ENCODE measurements at places on chromosomes 4 and X.
A peak's percentile ranks its signal among the peaks of the same experiment; 100 is the strongest.

DNA sequence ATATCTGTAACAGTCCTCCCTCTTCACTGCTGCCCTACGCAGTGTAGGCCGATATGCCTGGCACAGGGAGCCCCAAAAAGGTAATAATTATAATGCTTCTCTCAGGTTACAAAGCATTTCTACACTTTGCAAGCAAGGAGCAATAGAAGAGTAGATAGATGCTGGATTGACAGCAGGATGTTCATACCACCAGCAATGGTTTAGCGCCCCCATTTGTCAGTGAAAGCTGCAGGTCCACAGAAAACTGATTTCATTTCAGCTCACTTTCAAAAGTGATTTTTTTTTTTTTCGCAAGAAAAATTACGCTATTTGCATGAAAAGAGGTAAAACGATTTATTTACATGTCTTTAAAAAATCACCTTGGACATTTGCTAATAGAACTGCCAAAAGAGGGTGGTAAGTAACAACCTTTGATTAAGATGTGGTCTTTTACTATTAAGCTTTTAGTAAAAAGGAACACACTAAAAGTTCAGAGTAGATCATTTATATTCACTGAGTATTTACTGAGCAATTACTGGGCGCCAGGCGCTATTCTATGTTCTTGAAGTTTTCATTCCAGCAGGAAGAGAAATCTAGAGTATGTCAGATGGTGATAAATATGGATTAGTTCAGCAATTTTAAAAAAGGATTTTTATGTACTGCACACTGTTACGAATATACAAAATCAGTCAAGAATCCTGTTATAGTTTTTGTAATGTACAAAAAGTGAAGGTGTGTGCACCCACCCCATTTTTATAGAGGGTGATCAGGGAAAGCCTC is 34.4 kb downstream of the HPF1 start:
- no peak for DNase-seq

- DNase-seq = no peak
Observed at GRCh38 chrX:95435198-95435597, 1249.4 kb upstream of the DIAPH2 start.

DNA sequence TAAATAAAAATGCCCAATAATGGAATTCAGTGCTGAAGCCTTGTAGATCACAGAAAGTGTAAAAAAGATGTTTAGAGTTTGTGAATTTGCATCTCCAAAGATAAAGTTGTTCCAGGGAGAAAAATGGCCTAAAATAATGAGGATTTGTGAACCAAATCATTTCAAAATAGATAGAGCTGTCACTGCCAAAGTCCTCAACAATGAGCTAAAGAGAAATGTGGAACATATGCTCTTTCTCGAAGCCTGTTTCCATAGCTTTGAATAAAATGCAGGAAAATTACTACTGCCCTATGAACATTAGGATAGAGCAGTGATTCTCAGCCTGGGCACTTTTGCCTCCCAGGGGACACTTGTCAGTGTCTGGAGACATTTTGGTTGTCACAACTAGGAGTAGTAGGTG is 3.4 kb upstream of the AP1S2 start:
- no peak for DNase-seq

DNA sequence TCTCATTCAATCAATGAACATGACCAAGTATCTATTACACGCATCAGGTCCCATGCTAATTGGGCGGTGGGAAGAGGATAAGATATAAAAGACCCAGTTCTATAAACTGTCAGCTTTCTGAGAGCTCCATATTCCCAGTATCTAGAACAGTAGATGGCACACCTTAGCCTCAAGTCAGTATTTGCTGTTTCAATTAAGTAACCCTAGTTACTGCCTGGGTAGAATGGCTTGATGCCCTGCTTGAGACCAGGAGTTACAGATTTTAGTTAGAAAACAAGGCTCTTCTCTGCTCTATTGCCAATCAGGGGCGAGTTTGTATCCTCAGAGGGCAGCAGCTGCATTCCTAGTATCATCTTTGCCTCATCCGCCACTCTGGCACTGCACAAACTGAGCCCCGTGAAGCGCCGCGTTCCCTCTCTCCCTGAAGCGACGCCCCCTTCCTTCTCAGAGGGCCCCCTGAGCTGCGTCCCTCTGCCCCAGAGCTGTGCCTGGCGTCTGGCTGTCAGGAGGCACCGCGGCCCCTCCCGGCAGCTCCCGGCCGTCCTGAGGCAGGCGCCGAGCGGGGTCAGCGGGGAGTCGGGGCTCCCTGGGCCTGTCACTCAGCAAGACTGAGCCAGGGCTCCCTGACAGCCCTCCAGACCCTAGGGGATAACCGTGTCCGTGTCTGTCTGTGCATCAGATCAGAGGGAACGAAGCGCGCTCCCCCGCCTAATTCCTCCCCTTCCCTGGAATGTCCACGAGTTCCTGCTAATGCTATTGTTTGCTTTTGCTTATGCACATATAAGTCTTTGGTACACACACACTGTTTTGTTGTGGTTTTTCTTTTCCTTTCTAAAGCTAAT is 212.4 kb upstream of the TTC29 start:
- no peak for DNase-seq

DNA sequence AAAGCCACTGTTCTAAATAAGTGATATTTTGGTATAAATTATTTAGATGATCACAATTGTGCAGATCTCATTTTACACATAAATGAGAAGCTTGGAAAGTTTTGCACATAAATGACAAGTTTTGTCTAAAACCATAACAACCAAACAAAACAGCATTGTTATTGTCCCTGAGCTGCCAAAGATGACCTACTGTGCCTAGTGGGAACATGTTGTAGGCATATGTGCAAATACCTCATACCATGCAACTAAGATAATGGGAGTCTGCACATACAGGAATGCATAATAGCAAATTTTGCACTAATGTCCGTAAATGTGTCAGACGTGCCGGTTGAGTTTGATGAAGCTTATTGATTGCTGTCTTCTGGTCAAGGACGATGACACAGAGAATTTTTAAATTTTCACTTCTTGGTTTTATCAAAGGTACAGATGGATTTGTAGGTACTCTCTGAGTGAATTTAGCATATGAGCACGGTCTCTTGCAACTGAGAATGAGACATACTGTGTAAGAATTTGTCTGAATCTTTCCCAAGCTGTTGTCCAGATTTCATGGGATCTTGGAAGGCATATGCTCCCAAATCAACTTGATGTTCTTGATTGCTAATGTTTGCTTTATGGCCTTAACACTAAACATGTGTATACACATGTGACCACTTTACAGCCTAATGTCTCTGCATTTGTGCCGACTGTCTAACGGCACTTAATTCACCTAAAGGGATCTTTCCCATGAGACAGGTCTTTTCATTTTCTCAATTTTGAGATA is 1133.5 kb downstream of the FAT4 start:
- no peak for DNase-seq

DNA sequence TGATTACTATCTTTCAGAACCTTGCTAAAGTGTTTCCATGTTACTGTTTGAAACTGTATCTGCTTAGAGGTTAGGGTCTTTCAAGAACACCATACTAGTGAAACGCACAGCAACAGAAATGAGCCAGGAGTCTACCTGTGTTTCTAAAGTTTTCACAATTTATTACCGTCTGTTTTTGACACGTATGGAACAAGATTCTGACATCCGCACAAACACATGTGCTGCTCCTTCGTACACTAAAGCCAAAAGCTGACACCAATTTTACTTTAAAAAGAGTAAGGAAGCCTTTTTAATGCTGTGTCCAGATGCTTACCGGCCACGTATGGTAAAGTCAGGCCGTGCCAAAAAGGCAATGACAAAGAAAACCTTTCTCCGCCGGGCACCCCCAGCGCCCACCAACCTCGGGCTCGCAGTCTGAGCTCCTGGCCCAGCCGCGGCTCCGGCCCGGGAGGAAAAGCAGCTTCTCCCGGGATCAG is 532 bp downstream of the RPS4X start:
- DNase-seq = no peak

DNA sequence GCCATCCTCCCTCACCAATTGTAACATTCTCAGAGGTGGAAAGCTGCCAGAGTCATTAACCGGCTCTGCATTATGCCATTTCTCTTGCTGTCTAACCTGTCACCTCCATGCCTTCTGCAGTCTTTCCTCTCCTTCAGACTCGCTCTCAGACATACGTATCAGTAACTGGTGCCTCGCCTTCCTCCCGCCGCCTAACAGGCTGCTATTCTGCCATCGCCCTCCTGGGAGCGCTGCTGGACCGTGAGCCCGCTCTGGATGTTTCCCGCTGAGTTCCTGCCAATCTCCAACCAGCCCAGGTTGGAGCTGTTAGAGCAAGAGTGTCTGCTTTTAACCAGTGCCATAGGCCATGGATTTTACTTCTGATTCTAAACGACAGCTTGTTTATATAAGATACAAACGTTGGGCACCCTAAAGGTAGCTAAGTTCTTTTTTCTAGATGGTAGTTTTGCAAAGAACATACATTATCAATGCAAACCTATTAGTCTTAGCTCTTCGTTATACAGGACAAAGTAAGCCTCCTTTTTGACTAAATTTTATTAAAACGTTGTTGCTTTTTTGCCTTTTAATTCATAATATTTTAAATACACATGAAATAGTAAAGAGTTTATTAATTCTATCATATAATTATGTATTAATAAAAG is 59.5 kb upstream of the NEIL3 start:
- peak; percentile 42 for DNase-seq

DNA sequence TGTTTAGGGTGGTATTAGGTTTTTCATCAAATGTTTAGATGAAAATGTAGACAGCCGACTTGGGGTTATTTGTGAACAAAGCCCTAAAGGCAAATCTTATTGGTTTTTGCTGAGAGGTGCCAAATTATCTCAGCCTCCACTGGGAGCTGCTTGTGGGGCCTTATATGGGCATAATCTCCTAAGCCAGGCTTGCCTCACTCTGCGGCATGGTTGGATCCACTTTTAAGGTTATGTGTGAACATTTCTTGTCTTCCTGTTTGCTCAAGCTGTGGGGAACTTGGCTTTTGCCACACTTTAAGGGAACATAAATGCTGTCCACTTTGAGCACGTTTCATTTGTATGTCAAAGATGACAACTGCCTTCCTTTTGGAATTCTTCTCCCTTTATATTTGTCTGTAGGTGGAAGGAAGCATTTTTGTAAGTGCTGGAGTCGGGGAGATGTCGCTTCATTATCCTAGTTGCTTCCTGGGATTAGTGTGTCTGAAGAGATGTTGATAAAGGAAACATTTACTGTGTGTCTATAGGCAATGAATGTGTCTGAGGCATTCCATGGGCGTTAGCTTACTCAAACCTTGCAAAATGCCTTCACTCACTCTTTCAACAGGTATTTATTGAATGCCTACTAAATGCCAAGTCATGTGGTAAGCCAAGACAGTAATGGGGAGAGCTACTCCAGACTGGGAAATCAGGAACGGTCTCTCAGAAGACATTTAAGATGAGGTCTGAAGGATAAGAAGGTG is 78.3 kb downstream of the SLC9A6 start:
- no peak for DNase-seq

DNA sequence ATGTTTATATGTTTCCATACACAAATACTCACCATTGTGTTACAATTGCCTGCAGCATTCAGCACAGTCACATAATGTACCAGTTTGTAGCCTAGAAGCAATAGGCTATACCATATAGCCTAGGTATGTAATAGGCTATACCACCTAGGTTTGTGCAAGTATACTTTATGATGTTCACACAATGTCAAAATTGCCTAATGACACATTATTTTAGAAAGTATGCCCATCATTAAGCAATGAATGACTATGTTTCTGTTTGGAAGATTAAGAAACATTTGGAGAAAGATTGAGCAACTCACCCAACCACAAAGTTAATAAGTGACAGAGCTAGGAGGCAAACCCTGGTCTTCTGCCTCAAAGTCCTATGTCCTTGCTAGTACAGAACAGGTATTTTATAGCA is 96.8 kb upstream of the GRIA3 start:
- no peak for DNase-seq

DNA sequence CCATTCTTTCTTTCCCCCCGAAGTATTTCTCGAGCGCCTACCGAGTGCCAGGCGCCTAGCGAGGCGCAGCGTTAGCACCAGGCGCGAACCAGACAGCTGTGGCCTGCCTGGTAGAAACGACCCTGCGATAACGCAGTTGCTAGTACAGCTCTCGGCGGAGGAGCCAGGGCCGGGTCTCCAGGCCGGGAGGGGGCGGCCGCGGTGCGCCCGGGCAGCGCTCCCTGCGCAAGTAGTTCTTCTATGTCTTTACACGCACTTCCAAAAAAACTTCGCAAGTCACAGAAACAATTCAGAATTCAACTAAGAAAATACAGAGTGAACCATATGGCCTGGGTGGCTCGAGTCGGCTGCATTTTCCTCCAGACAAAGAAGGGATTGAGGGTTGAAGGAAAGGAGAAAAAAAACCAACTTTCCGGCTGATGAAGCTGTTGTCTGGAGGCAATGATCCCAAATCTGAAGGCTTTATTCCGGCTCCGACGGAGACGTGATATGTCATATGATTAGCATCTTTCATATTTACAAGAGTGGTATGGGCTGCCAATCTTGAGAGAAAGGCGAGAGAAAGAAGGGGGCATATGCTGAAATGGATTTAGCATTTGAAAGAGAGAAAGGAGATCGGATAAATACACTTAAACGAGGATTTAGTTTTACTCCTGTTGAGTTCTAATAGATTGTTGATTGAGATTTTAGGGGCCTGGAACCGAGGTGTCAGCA is 7.2 kb upstream of the NEUROG2 start:
- no peak for DNase-seq

GRCh38 chrX:120242813-120243212 is 7.8 kb upstream of the ZBTB33 start:
- no peak for DNase-seq

GRCh38 chrX:153692611-153693156 is 5.0 kb downstream of the SLC6A8 start:
- no peak for DNase-seq

GRCh38 chrX:154478728-154479622 is at the start of gene LAGE3:
Gene LAGE3, minus strand, starts transcription at chrX:154479281. Its CDS starts 366 bp downstream, at chrX:154478915.
- DNase-seq = peak; percentile 91

DNA sequence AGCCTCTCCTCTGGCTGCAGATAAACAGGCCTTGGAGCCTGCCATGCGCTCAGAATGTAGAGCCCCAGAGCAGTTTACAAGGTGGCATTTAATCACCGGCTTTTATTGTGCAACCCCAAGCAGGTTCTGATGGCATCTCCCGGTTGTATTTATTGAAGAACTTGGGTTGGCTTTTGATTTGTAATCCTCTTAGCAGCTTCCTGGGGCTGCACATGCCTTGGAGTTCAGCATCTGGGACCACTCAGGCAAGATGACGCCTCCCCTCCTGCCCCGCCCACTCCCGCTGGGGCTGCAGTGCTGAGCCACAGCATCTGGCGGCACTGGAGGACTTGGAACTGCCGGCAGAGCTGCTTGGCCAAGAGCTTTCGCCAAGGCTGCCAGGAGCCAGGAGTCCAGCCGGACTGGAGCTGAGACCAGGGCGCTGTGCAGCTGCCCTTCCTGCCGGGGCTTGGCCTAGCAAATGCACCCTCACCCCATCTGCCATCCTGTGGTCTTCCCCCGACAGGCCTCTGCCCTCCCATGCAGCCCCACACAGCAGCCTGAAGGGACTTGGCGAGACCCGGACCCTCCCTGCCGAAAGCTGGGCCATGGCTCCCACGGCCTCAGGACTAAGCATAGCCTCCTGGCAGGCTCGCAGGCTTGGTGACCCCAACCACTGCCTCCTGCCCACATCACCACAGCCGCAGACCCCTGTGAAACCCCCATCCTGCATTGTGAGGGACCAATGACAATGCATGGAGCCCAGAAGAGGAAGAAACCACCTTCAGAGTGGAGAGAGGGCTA is 5.4 kb downstream of the HTRA3 start:
- DNase-seq = no peak

GRCh38 chr4:98430708-98431403 is 169.7 kb downstream of the RAP1GDS1 start:
- no peak for DNase-seq

GRCh38 chr4:188201851-188202250 is 62.6 kb downstream of the TRIML1 start:
- no peak for DNase-seq
